Cardiac fibroblast (primary cell): ENCODE measurements at places on chromosomes 11 and 22.
A peak's percentile ranks its signal among the peaks of the same experiment; 100 is the strongest.

- DNase-seq = no peak
Measured at GRCh38 chr11:73163638-73164174, 21.6 kb upstream of the FCHSD2 start.

DNA sequence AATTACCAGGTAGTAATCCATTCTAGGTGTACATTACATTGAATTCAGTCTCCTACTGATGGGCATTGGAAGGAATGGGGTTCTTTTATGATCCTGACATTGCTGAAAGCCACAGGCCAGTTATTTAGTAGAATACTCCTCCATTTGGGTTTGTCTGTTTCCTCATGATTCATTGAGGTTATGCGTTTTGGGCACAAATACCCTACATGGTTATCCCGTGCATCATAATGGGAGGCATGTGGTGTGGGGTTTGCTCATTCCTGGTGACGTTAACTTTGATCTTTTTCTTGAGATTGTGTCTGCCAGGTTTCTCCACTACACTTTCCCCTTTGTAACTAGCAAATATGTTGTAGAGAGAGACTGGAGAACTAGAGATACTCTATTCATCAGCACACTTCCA lies 5.5 kb downstream of the FOLR3 start:
- peak; percentile 94 for DNase-seq

GRCh38 chr22:50250555-50251476 lies at the start of gene HDAC10:
Gene HDAC10, minus strand, starts transcription at chr22:50251265. Its CDS starts 233 bp downstream, at chr22:50251032.
- peak; percentile 75 for DNase-seq

DNA sequence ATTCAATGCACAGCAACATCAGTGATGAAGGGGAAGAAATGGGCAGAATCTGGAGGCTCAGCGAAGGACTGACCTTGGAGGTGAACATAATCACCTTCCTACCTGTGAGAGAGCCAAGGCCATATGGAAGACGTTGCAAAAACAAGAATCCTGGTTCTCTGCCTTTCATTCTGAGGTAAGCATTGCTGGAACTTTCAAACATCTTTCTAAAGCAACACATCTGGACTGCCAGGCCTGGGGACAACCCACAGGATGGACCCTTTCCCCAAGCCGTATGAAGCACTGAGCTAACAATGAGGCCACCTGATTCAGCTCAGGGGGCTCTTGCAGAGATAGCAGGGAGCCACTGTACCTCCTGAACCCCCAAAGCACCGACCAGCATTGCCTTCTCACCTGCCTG lies 70.5 kb downstream of the ETS1 start:
- DNase-seq = peak; percentile 22

DNA sequence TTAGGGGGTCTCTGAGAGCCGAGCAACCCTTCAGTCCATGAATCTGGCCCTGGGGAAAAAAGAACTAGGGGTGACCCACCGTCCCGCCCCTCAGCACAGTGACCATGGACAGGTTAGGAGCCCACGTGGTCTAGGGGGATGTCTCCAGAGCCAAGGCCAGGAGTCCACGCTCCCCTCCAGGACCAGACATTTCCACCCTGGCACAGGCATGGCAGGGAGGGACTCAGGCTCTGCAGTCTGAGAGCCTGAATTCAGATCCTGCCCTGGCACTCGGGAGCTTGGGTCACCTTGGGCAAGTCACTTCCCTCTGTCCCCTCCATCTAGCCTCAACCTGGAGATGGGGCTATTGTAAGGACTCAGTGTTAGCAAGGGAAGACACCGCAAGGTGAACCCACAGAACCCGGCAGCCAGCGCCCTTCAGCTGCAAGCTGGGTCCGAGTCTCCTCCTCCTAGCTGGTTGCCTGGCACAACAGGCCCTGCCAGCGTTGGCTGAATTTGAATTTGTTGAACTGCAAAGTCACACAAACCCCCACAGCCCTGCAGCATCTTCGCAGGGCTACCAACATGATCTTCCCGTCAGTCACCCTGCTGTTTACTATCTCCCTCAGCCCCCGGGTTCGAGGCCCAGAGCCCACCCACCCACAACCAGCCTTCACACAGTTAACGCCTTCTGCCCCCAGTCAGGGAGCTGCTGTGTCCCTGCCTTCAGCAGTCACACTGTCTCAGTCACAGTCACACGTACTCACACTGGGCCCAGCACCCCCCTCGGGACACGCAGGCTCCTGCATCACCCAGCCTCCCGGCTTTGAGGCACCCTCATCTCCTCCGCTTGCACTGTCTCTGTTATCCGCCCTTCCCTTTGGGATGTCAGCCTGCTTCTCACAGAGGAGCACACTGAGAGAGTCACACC lies 603 bp upstream of the PDGFB start:
- no peak for DNase-seq

- no peak for DNase-seq
Measured at GRCh38 chr22:40966726-40967085, 15.5 kb downstream of the RBX1 start.

- DNase-seq = no peak
Measured at GRCh38 chr22:29112681-29113080, 39.8 kb downstream of the KREMEN1 start.

DNA sequence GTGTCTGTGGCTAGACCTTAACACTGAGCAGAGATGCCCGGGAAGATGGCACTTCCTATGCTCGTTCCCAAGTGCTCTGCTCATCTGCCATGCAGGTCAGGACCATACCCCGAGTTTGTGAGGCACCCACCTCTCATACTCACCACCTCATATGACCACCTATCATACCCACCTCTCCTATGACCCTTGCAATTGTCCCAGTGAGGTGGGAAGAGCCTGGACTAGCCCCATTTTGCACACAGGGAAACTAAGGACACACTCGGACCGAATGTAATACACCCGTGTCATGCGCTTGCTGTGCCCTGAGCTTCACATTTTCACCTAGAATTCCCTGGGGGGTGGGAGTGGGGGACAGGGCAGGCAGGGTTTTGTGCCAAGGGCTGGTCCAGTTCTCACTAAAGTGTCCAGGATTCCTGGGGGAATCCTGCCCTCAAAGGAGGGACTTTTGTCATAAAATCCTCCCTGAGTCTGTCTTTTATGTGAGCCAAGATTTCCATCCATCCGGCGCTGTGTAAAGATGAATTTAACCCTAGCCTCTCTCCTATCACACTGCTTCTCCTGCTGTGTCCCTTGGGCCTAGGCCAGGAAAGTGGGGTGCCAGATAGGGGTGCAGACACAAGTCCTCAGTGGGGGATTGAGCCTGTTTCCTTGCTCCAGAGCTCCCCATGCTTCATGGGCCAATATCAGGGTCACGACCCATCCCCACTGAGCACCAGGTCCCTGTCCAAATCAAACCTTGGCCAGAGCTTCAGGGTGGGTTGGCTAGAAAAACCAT lies 20.0 kb downstream of the TPBGL start:
- DNase-seq = no peak

GRCh38 chr22:17957693-17958092 lies 66.7 kb downstream of the MICAL3 start:
- no peak for DNase-seq
